ENCODE measurements at places on chromosomes 4 and X. TPM values are rescaled to one million over a fixed set of nuclear protein-coding genes. Genes with fewer than 3 reads are reported as not detected.
A peak's percentile ranks its signal among the peaks of the same experiment; 100 is the strongest.

The PPARGC1A gene
- 2.7 TPM for total RNA-seq

The SMR3B gene
- not detected for total RNA-seq

- DNase-seq: no peak
Observed at GRCh38 chrX:55206162-55206941, 13.8 kb upstream of the PAGE5 start.

The GRIA3 gene
- not detected for total RNA-seq

The STARD8 gene
- total RNA-seq: 44.5 TPM

The HTN1 gene
- 0.26 TPM for total RNA-seq

- DNase-seq: peak; percentile 48
Observed at GRCh38 chr4:76954489-76954888, 4.9 kb downstream of the SEPTIN11 start.

GRCh38 chrX:41518127-41518840 is 71.1 kb downstream of the NYX start:
- DNase-seq: no peak

The FAM193A gene
- 8.0 TPM for total RNA-seq

The GUCY1B1 gene
- 8.7 TPM for total RNA-seq

GRCh38 chr4:80012291-80012690 is 60.7 kb downstream of the ANTXR2 start:
- DNase-seq: no peak

DNA sequence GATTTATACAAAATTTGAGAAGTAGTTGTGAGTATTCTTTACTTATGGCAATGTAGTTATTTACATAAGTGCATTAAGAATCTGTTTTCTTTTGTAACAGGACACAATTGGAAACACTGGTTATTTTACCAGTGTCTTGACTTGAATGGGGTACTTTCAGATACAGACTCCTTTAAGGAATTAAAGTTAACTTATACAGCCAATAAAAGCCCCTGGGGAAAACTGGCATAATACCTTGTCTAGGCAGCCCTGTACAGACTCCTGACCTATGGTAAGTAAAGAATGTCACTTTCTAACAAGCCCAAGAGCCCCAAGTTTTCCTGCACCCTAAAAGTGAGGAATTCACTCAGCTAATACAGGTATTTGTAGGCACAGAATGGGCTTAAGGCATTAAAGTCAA is 241.8 kb downstream of the CPXCR1 start:
- DNase-seq: no peak

The IL13RA1 gene
- 47.9 TPM for total RNA-seq

The NR0B1 gene
- total RNA-seq: not detected

GRCh38 chrX:39361736-39362135 is 560.5 kb downstream of the MID1IP1 start:
- DNase-seq: peak; percentile 1

DNA sequence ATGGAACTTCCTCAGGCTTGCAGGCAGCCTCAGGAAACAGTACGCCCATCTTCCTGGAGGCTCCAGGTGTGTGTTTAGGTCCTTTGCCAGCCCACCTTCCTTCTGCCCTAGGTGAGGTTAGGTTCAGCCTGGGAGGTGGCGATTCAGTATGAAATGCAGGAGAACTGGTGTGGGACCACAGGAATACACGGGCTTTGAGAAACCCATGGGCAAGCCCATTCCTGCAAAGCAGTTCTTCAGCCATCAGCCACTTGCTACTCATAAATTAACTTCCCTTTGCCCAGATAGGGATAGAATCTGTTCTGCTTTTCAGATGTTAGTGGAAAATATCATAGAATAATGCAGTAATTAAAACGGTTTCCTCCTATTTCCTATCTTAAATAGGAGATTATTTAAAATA is 32.2 kb downstream of the TBC1D14 start:
- DNase-seq: no peak

DNA sequence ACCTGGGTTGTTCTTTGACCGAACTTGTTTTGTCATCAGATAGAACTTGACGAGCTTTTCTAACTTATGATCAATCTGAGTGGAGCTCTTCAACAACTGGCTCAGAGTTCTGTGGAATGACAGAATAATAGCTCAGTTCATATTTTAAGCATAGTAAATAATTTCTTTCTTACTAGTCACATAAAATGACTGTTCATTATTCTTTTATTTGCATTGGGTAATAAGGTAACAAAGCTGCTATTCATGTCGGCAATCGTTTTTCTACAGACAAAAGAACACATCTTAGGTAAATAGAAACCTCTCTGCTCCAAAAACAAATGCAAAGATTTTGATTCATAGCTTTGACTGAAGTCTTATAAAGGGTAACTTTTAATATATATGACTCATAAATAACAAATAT is 57.3 kb upstream of the CXCL8 start:
- DNase-seq: no peak

The DYNLT3 gene
- 24.4 TPM for total RNA-seq

DNA sequence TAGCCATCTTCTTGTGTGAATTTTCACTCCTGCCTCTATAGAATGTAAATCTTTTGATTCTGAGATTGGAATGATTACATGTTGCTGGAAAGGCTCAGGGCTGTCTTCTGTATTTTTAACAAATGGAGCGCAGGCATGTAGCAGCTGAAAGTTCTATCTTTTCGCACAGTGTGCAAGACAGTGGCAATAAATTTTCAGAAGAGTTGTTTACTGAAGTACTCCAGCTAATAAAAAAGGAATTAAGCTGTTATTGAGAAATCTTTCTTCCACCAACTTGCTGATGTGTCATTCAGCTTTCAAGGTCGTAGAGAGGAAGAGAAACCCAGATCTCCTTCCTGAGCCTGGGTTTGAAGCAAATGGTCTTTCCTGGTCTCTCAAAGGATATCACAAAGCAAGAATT is 122.0 kb upstream of the PUDP start:
- no peak for DNase-seq

GRCh38 chrX:46819136-46819535 is 17.7 kb upstream of the RP2 start:
- no peak for DNase-seq

DNA sequence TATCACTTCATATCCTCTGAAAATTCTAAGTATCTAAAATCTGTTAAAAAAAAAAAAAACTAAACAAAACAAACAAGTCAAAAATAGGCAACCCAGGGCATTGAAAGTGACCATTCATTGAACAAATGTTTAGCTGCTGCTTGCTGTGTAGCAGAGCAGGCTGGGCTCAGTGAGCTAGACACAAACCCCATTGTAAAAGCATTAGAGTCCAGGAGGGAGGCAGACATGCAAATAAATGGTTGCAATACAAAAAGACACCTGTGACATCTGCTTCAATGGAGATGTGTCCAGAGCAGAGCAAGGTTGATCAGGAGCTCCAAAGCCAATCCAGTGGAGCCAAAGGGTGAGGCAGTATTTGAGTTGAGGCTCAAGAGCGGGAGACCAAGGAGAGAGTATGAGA is 267.3 kb upstream of the GATB start:
- no peak for DNase-seq

The SRPK3 gene
- total RNA-seq: 0.13 TPM

DNA sequence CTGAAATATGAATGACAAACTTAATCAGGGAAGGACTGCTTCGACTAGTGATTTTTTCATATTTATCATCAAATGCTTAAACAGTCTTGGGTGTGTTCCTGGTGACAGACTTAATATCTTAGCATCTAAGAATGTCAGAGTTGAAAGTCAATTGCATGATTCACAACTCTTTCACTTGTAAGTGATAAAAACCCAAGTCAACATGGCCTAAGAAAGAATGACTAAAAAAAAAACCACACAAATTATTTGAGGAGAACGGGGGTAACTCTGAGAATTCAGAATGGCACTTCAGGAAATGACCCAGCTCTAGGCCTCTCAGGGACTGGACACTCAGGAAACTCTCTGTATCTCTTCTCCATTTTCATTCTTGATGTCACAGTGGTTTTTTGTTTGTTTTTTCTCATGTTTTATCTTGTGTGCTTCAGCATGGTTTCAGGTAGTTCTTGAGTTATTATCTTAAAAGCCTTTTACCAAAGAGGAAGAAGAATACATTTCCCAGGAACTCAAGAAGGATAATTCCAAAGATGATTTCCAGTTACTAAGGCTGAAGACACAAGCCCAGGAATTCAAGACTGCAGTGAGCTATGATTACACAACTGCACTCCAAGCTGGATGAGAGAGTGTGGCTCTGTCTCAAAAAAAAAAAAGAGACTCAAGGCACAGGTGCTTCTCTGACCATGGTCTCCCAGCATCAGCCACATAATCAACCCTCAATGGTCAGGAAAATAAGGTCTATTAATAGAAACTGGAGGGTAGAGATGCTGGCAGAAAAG is 1697.8 kb upstream of the IGFBP7 start:
- no peak for DNase-seq

GRCh38 chrX:39856472-39857121 is 241.2 kb downstream of the BCOR start:
- DNase-seq: peak; percentile 77

The AWAT1 gene
- total RNA-seq: not detected

DNA sequence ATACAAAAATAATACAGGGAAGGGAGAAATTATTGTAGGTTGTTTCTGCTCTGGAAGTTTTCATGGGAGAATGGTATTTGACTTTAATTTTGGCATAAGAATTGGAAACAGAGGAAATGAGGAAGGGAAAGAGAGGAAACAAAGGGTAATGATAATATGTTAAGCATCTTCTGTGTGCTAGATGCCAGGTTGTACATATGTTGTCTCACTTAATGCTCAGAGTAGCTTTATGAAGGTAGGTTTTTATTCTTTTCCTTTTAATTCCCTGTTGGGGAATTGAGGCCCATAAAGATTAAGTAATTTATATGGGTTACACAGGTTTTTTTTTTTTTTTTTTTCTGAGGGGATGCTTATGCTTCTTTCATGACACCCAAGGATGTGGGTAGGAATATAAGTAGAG is 19.2 kb downstream of the BLTP1 start:
- no peak for DNase-seq

GRCh38 chr4:120839334-120839973 is 83.1 kb downstream of the PRDM5 start:
- no peak for DNase-seq

The CHST7 gene
- total RNA-seq: 61.7 TPM

The TSPAN7 gene
- total RNA-seq: 9.2 TPM

DNA sequence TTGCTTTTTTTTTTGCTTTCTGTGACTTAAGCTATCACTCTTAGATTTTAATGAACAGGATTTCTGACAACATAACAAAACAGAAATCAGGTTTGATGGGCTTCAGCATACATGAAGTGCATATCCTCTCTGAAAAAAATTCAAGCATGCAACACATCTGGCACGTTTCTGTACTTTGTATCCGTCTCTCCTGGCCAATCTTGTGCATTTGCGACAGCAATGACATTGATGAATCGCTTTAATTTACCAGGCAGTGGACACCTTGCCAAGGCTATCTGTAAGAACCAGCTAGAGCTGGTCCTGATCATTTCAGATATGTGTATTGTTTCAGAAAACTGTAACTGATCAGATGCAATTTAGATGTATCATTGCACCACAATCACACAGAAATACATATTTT is 93.3 kb downstream of the CCSER1 start:
- DNase-seq: no peak

DNA sequence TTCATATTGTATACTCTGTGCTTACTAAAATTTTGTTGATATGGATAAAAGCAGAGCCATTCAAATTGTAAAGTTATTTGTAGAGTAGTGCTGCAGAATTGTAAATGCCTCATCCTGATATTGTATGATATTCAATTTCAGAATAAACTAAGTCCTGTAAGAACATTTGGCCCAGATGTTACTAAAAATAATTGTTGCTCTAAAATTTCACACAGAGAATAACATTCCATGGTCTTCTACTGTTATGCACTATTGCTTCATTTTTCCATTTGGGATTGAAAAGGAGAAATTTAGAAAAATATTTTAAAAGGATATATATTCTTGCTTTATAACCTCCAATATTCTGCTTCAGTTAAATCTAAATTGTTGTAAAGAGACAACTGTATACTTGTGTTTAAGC is 195.6 kb downstream of the LARP7 start:
- DNase-seq: no peak

DNA sequence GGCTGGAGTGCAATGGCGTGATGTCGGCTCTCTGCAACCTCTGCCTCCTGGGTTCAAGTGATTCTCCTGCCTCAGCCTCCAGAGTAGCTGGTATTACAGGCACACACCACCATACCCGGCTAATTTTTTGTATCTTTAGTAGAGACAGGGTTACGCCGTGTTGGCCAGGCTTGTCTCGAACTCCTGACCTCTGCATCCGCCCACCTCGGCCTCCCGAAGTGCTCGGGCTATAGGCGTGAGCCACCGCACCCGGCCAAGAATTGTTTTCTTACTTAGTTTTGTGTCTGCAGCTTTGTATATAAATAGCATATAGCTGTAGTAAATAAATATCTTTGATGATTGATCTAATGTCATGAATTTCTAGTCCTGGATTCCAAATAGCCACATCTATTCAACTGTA is 81.1 kb downstream of the IL1RAPL1 start:
- no peak for DNase-seq

DNA sequence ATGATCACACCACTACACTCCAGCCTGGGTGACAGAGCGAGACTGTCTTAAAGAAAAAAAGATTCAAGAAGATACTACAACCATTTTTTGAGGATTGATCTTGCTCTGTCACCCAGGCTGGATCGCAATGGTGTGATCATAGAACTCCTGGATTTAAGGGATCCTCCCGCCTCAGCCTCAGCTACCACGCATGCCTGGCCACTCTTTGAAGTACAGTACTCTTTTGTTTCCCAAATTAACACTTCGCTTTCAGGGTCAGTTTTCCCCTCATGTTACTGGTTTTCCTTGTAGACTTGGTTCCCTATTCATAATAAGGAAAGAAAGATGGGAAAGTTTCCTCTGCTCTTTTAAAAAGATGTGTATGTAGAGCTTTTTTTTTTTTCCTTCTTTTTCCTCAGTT is 34.3 kb downstream of the FHIP1A start:
- DNase-seq: no peak

GRCh38 chr4:82706349-82707000 is 92.1 kb downstream of the SCD5 start:
- DNase-seq: no peak

- DNase-seq: no peak
Observed at GRCh38 chrX:57211906-57212305, 74.6 kb upstream of the FAAH2 start.

DNA sequence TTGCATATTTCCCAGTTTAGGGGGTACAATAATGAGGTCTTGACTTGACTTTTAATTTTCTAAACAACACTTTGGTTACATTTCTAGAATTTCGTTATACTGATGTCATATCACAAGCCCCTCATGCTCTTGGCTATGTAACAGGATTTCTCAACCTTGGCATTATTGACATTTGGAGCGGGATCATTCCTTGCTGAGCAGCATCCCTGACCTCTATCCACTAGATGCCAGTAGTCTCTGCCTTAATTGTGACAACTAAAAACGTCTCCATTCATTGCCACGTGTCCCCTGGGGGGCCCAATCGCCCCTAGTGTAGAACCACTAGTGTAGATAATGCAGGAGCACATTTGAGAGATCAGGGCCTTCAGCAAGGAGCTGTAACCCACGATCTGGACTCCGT is 234.2 kb upstream of the MID1 start:
- DNase-seq: no peak

- DNase-seq: no peak
Observed at GRCh38 chrX:38220415-38221390, at the start of gene SRPX. TSS of gene SRPX (minus strand) at chrX:38220871. CDS start at chrX:38220792, 79 bp downstream.

GRCh38 chr4:17854036-17854435 is 43.3 kb downstream of the NCAPG start:
- no peak for DNase-seq

Measured in dermis microvascular lymphatic vessel endothelial cell (primary cell).